ENCODE measurements at places on chromosomes 3 and 15.

DNA sequence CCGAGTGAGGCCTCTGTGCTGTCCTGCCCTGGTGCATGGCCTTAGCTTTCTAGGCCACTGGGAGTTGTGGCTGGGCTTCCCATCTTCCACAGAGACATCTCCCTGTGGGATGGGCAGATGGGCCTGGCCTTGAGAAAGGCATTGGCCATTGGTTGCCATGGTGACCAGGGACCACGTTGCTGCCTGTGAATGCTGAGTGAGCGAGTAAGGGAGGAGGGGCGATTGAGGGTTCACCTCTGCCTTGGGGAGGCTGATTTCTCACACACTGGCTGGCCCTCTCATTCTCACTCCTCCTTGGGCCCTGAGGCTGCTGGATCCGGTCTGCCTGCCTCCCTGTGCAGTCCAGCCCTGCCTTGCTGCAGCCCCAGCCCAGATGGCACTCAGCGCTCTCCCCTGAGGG is 26.4 kb upstream of the DOCK3 start:
- DNase-seq: no peak

GRCh38 chr15:29100486-29101000 is 169.1 kb downstream of the NSMCE3 start:
- no peak for DNase-seq

GRCh38 chr3:53074366-53074696 is 28.5 kb upstream of the SFMBT1 start:
- no peak for DNase-seq

DNA sequence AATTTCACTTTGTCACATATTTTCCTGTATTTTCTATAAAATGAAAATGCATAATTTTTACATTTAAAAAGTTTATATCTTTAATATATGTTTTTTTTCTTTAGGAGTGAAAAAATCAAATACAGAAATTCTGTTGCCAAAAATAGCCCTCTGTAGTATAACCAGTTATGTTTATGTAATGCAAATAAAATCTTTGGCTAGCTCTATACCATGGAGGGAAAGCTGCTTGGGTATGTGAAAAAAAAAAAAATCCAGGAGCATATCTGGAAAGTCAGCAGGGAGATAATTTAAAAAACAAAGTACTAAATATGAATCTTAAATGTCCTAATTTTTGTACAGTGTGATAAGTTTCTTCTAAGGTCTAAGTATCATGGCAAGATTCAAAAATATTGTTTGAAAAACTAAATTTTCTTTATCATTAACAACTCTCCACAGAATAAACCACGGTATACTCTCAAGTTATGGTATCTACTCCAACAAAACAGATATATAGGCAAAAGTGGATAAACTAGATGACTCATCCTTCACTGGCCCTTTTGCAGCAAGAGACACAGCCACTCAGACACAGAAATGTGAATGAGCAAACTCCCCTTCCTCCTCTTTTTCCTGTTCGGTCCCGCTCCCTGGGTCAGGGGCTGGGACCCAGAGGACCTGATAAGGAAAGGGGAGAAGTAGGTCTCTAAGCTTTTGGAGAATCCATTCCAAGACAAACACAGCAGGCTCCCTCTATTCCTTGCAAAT is 66.6 kb downstream of the PDZRN3 start:
- no peak for DNase-seq

- no peak for DNase-seq
Observed at GRCh38 chr3:151431940-151432339, 28.9 kb downstream of the IGSF10 start.

- DNase-seq: no peak
Observed at GRCh38 chr15:52406601-52407000, 111.0 kb upstream of the MYO5C start.

DNA sequence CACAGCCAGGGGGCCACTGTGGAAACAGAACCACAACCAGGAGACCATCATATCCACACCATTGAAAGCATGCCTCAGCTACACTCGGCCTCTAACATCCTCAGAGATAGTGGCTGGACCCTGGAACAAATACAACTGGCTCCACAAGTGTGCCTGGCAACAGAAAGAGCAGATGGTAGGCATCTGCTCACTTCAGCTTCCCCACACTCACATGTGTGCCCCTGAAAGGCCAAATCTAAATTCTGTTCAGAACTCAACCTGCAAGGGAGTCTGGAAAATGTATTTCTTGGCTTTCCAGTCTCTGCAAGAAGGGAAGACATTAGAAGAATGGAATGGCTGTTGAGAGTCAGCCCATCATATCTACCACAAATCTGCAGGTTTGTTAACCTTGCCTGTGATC is 54.7 kb upstream of the CTNNB1 start:
- DNase-seq: no peak

- DNase-seq: no peak
Observed at GRCh38 chr15:85037641-85038040, 56.0 kb downstream of the PDE8A start.

- DNase-seq: peak; percentile 17
Observed at GRCh38 chr15:70140543-70141375, 43.0 kb upstream of the TLE3 start.

GRCh38 chr3:125051715-125052581 is 3.8 kb downstream of the HEG1 start:
- DNase-seq: peak; percentile 79

DNA sequence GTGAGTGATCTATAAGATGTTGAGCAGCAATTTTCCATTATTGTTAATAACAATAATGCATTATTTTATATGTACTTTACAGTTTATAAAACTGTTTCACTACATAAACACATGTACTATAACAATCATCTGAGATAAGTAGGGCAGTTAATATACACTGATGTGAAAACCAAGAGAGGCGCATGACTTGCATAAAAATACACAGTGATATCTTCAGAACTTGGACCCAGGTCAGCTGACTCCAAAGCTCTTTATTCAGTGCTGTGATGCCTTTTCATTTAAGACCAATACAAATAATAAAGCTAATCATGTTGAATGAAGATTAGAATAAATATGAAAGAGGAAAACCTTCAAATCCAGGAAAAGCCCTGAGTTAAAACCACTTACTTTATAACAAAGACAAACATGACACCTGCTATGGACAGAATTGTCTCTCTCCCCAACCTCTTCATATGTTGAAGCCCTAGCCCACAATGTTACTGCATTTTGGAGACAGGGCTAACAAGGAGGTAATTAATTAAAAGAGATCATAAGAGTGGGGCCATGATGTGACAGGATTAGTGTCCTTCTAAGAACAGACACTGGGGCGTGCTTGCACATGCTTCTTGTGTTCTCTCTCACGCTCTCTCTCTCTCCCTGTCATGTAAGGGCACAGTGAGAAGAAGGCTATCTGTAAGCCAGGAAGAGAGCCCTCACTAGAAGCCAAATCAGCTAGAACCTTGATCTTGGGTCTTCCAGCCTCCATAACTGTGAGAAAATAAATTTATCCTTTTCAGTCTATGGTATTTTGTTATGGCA is 55.8 kb upstream of the TSPAN3 start:
- no peak for DNase-seq

DNA sequence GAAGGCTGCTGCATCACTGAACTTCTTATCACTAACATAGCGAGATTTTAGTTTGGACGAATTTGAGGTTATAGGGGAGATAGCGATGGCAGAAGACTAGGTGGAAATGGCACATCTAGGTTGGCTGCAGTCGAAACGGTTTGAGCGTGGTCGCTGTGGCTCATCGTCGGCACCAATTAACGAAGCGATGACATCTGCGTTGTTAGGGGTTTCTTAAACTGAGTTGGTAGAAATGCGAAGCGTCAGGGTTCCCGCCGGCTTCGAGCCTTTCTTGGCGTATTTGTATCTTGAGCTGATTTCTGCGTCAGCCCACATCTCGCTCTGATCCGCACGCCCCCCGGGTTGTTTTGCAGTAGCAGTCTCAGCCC is 319 bp downstream of the LNP1 start:
- DNase-seq: peak; percentile 41

DNA sequence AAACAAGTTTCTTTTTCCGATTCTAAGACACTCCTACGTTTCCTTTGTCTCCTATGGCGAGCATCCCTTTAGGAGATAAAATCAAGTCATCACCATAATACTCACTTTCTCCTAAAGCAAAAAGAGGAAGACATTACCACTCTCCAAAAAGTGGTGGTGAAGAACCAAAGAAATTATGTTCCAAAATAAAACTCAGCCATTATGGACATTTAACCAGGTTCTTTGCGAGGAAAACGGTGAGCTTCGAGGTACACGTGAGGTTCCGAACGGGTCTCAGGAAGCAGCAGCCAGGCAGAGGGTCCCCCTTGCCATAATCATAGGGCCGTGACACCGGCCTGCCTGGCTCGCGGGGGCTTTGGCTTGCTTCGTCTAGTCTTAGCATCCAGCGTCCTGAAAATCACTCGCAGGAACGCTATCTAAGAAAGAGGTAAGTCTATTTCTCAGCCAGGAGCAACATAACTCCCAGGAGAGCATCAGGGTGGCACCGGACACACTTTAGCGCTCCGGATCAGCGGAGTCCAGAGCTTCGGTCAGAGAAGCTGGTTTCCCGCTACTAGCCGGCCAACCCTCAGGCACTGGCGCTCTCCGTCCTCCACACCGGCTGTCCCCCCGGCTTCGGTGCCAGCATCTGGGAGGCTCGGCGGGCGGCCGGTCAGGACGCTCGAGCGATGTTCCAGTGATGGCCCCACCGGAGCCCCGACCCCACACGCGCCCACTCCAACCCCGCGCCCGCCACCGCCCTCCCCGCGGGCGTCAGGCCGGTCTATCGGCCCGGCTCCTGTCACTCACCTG is 581 bp downstream of the IP6K1 start:
- DNase-seq: peak; percentile 14

GRCh38 chr3:46865546-46865945 is 2.3 kb upstream of the MYL3 start:
- DNase-seq: no peak

- no peak for DNase-seq
Observed at GRCh38 chr3:14485981-14486380, 54.2 kb downstream of the GRIP2 start.

- DNase-seq: no peak
Observed at GRCh38 chr15:65906396-65906795, 37.1 kb downstream of the RAB11A start.

DNA sequence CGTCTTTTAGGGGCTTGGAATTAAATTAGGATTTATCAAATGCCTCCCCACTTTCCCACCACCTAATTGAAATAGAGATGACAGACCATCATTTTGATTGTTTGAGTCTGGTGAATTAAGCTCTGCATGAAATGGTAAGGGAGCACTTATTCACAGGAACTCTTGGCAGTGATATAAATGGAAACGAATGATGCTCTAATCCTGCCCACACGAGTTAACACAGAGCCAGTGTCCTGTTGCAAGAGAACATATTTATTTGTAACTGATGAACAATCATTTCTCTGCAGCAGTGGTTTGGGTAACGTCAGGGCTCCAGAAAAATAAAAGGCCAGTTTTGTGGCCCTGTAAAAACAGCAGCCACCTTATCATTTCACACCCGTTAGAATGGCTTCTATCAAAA is 163.3 kb downstream of the FEZF2 start:
- DNase-seq: no peak

DNA sequence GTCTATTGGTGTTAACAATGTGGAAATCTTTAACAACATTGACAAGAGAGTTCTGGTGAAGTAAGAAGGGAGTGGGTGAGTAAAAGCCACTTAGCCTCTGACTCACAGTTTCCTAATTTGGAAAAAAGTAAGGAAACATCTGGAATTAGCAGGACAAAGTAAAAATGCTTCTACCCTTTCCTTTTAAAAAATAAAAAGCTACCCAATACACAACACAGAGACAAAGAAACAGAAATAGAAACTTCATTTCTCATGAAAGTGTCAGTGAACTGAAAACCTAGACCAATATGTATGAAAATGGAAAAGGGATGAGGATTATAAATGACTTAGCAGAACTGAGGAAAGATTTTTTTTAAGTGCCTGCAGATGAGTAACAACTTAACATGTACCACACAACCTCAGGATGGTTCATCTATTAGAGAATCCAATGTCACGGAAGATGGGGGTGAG is 65.4 kb downstream of the SSR3 start:
- DNase-seq: no peak

DNA sequence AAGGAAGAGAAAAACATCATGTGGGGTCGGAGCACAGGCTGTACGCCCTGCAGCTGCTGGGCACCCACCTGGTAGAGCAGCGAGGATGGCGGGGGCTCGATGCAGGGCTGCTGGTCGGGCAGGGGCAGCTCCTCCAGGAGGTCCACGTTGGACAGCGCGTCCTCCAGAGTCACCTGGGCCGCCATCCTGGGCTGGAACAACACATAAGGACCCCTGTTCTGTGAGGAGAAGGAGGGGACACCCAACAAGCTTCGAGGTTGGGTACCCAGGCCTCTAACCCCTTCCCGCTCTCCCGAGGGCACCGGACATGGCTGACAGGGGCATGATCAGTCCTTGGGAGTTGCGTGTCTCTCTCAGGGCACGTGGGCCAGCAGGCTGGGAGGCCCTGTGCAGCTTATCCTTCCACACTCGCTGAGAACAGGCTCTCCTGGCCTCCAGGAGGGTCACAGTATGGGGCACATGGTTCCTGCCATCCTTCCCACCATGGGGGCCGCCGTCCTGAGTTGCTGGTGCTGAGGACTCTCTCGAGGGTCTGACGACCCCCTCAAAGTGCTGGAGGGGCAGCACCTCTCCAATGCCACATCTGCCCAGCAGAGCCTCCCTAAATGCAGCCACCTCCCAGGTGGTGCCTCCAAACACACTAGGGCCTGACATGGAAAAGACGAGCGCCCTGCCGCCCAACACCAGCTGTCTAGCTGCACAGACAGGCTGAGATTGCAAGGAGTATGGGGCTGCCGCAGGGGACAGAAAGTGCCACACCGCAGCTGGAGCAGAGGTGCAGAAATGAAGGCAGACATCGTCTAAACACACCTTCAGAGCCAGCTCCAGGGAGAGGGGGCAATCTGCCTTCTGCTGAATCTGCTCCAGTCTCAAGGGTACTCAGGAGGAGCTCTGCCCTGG is 32.8 kb downstream of the CYFIP1 start:
- no peak for DNase-seq

GRCh38 chr15:96124436-96124835 is 206.1 kb upstream of the NR2F2 start:
- DNase-seq: no peak

DNA sequence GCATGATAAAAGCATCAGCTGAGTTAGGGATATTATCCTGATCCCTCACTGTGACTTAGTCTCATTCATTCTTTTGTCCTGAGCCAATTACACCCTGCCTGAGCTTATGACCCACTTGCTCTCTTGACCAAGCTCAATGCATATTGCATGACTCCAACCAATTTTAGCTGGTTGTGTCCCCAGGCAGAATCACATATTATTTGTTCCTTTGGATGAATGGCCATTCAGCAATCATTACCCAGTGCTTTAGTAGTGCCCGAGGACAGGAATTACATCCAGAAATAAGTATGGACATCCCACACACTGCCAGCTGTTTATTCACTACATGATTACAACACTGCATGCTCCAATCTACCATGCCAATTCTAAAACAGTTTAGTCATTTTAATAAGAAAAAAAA is 322.5 kb downstream of the ZBBX start:
- DNase-seq: no peak

DNA sequence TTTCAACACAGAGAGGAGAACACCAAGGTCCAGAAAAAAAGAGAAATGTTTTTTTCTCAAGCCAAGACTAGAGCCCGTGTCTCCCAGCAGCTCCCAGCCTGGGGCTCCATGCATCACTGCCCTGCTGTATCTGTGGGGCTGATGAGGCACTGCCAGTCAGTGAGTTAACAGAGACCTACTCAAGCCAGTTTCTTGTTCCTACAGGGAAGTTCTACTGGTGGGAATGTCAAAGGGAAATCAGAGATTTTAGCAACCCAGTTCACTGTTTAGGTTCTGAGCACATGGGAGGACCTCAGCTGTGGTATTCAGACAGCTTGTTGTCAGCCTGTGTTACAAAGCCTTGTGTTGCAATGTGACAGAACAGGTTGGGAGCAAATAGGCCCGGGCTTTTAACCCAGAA is 234.3 kb downstream of the TLE3 start:
- DNase-seq: no peak

- peak; percentile 9 for DNase-seq
Observed at GRCh38 chr3:132180337-132180791, 136.8 kb upstream of the ACP3 start.

Data from CD4-positive, alpha-beta T cell treated with Interleukin-15 for 4 hours (primary cell).